ENCODE measurements at places on chromosomes 13 and 19.
A peak's percentile ranks its signal among the peaks of the same experiment; 100 is the strongest.

DNA sequence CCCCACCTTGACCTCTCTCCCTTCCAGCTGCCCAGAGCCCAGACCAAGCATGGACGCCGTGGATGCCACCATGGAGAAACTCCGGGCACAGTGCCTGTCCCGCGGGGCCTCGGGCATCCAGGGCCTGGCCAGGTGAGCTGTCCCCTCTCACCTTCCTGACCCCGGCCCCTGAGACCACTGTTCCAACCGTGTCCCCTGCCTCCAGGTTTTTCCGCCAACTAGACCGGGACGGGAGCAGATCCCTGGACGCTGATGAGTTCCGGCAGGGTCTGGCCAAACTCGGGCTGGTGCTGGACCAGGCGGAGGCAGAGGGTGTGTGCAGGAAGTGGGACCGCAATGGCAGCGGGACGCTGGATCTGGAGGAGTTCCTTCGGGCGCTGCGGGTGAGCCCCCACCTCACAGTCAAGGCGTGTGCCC, 312 bp downstream of the CAPS start:
- no peak for DNase-seq

GRCh38 chr19:42071247-42071646, 1.2 kb upstream of the GRIK5 start:
- no peak for DNase-seq

DNA sequence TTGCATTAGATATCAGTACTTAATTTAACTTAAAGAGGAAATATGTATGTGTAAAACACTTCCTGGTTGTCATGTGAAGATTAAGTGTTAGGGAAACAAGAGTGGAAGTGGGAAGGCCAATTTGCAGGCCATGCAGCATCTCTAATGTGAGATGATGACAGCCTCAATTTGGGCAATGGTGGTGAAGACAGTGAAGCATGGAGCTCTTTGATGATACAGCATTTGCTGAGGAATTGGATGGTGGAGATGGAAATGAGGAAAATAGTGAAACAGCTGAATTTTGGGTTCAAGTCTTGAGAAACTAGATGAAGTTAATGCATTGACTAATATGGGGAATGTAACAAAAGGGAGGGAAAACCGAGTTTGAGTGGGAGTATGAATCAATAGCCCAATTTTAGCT, 231.7 kb upstream of the MIR17HG start:
- DNase-seq, result no peak

GRCh38 chr13:101893021-101893420, 440.5 kb downstream of the ITGBL1 start:
- DNase-seq, result no peak

- no peak for DNase-seq
These were observed 148.9 kb upstream of the VSTM2B start for GRCh38 chr19:29376855-29377354.

GRCh38 chr19:35533822-35534392, 651 bp downstream of the GAPDHS start:
- no peak for DNase-seq

- no peak for DNase-seq
These were observed 644 bp upstream of the RAVER1 start for GRCh38 chr19:10333758-10334587.

- no peak for DNase-seq
These were observed 78.7 kb downstream of the LRRC63 start for GRCh38 chr13:46290434-46290833.

- DNase-seq, result no peak
These were observed 320.3 kb downstream of the ATP8A2 start for GRCh38 chr13:25692099-25692498.

DNA sequence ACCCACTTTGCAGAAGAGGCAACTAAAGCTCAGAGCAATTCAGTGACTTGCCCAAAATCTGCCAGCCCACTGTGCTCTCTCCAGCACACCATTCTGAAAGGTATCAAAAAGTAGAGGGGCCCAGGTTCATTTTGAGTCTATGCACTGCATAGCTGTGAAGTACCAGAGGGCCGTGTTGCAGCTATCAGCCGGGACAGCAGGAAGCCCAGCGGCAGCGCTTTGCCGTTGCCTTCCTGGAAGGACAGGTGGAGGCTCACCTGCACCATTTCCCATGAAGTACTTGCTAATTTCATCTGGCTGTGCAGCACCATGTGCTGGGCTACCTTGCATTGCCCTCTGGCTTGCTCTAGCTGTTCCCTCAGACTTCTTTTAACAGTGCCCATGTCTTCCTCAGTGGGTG, 2.7 kb upstream of the SERPINE3 start:
- no peak for DNase-seq

DNA sequence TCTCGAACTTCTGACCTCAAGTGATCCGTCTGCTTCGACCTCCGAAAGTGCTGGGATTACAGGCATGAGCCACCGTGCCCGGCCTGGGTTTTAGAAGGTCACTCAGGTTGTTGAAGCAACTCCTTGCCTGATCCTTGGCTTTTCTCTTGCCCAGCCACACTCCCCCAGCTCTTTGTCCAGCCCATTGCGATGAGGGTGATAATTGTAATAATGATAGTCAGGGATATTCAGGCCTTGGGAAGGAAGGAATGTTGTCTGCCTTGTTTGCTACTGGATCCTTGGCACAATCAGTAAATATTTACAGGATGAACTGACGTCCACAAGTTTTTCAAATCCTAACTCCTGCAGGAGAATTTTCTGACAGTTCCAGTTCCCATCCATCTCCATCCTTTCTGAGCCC, 1.8 kb downstream of the THOP1 start:
- DNase-seq, result no peak

DNA sequence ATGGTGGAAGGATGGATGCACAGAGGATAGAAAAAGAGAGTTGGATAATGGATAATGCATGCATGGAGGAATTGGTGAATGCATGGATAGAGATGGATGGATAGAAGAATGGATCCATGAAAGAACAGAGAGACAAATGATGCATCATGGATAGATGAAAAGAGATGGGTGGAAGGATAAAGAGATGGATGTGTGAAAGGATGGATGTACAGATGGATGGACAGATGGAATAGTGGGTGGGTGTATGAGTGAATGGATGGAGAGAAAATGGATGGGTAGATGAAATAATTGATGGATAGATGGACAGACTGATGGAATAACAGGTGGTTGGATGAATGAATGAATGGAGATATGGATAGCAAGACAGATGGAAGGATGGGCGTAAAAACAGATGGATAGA, 25.7 kb downstream of the OLFM2 start:
- no peak for DNase-seq

DNA sequence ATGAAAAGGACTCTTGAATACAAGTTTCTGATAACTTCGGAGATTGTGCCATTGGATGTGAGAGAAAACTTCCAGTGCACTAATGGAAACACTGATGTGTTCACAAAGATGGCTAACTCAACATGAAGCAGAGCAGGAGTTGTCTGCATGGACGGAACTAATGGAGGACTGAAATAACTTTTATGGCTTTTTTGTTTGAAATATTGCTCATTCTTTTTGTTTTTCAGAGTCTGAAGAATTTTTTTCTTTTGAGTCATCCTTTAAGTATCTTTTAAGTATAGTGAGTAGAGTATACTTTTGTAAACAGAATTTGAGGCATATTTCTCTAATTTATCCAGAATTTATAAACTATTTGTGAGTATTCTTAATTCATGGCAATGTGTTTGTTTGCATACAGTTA, 25.7 kb downstream of the CRYL1 start:
- DNase-seq, result no peak

DNA sequence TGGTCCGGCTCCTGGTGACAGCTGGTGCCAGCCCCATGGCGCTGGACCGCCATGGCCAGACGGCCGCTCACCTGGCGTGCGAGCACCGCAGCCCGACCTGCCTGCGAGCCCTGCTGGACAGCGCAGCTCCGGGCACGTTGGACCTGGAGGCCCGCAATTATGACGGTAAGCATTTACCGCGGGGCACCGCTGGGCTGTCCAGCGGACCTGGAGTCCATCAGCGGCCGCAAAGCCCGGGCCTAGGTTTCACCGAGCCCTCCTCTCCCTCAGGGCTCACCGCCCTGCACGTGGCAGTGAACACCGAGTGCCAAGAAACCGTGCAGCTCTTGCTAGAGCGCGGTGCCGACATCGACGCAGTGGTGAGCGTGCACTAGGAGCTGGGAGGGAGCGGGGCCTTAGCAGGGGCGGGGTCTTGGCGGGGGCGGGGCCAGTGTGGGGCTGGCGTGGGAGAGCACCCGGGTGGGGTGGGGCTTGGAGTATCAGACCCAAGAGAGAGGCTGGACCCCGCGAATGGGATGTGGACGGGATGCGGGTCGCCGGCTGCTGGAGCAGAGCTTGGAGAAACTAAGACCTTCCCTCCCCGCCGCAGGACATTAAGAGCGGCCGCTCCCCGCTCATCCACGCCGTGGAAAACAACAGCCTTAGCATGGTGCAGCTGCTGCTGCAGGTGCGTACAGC, 8.7 kb downstream of the BCL3 start:
- DNase-seq, result peak; percentile 94
